ENCODE measurements at places on chromosomes 7 and 10.

GRCh38 chr10:90276894-90277475, 575.6 kb downstream of the KIF20B start:
- DNase-seq, result no peak

GRCh38 chr7:74104702-74105101, 21.1 kb downstream of the LIMK1 start:
- no peak for DNase-seq

DNA sequence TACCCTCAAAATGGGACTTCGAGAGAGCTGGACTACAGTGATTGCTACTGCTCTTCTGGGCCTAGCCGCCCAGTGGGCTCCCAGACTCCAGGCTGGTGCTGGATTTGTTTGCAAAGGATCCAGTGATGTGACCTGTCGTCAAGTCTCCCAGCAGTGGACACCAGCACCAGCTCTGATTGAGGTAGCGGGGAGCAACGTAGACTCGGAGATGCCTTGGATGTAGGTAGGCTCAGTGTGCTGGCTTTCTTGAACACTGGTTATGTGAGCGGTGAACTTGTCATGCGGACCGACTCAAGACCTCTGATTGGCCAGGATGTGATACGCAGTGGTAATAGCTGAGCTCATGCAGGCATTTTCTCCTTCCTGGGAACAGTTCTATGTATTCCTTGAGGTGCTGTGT, 19.4 kb downstream of the AKR1C2 start:
- no peak for DNase-seq

DNA sequence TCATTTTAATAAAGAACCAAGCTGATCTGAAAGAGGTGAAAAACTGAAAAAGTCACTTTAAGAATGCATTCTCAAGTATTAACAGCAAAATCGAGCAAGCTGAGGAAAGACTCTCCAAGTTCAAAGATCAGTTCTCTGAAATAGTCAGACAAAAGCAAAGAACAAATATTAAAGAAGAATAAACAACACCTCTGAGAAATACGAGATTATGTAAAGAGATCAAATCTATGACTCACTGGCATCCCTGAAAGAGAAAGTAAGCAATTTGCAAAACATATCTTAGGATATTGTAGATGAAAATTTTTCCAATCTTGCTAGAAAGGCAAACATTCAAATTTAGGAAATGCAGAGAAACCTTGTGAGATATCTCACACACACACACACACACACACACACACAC, 138.4 kb upstream of the HGF start:
- DNase-seq, result no peak

- no peak for DNase-seq
These were observed 36.8 kb downstream of the HK1 start for GRCh38 chr10:69315100-69315542.

- no peak for DNase-seq
These were observed 150.4 kb downstream of the WDR37 start for GRCh38 chr10:1206601-1207000.

- DNase-seq, result no peak
These were observed 50.0 kb downstream of the PNLIPRP2 start for GRCh38 chr10:116670706-116671105.

- DNase-seq, result no peak
These were observed 24.3 kb downstream of the RGR start for GRCh38 chr10:84269162-84269561.

GRCh38 chr10:99412099-99412498, 18.3 kb downstream of the GOT1 start:
- DNase-seq, result no peak

DNA sequence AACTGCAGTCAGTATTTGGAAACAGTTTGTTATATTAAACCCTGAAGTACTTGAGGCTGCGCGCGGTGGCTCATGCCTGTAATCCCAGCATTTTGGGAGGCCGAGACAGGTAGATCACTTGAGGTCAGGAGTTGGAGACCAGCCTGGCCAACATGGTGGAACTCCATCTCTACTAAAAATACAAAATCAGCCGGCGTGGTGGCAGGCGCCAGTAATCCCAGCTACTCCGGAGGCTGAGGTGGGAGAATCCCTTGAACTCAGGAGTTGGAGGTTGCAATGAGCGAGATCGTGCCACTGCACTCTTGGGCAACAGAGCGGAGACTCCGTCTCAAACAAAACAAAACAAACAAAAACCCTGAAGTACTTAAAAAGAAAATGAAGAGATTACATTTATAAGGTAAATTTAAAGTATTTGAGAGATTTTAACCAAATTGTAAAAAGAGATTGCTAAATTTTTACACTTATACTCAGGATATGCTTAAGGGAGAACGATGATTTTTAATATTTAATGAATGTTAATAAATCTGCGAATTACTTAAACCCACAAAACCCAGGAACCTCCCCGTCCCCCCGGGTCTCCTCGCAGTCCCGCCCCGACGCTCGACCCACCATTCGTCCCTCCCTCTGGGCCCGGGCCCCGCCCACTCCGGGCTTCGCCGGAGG, 425 bp upstream of the MTG1 start:
- DNase-seq, result no peak

DNA sequence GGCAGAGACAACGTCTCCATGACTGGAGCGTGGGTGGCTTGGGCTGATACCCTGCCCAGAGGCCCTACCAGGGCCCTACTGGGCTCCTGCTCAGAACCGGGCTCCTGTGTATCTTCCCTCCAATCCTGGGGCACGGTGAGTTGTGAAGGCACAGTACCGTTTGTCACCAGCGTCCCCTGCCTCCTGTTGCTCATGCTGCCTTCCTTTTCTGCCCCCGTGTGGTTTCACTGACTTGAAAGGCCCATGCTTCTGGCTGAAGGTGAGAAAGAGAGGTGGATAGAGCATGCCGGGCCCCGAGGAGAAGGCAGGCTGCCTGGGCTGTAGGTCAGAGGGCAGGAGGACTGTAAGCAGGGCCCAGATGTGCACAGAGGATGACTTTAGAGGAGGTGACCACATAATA, 9.1 kb upstream of the DMBT1 start:
- peak; percentile 57 for DNase-seq

GRCh38 chr7:131503639-131504038, 52.8 kb downstream of the PODXL start:
- no peak for DNase-seq

DNA sequence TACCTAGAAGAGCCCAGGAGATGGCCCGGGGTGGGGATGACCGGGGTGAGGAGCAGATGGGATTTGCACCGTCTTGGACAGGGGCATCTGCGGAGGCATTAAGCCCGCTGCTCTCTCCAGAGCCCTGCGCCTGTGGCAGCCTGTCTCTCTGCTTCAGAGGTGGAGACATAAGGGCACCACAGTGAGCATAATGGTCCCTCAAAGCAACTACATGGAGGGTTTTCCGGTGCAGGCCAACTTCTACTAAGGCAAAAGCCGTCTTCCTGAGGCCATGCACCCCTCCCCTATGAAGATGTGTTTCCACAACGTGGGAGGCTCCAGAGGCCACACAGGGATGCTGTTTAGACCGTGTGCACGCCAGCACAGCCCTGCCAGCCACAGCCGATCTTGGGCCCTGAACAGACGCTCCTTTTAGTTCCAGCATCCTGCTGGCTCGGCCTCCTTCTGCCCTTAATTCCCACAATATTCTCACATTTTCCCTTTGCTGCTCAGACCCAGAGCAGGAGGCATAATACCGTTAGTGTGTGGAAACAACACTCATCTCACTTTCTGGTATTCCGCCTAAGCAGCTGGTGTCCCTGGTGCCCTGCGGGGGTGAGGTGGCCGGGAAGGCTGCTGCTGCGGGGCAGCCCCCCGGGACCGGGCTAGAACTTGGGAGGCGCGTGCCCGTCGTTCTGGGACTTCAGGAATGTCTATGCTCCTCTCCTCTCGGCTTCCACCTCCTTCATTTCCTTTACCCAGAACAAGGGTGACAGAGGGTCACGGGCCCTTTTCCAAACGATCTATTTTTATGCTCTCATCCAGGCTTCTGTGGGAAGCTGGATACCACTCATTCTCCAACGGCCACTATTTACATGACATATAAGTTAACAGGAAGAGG, 266.9 kb downstream of the TNS3 start:
- DNase-seq, result no peak

GRCh38 chr7:75945297-75946168, 30.6 kb downstream of the POR start:
- DNase-seq, result no peak

DNA sequence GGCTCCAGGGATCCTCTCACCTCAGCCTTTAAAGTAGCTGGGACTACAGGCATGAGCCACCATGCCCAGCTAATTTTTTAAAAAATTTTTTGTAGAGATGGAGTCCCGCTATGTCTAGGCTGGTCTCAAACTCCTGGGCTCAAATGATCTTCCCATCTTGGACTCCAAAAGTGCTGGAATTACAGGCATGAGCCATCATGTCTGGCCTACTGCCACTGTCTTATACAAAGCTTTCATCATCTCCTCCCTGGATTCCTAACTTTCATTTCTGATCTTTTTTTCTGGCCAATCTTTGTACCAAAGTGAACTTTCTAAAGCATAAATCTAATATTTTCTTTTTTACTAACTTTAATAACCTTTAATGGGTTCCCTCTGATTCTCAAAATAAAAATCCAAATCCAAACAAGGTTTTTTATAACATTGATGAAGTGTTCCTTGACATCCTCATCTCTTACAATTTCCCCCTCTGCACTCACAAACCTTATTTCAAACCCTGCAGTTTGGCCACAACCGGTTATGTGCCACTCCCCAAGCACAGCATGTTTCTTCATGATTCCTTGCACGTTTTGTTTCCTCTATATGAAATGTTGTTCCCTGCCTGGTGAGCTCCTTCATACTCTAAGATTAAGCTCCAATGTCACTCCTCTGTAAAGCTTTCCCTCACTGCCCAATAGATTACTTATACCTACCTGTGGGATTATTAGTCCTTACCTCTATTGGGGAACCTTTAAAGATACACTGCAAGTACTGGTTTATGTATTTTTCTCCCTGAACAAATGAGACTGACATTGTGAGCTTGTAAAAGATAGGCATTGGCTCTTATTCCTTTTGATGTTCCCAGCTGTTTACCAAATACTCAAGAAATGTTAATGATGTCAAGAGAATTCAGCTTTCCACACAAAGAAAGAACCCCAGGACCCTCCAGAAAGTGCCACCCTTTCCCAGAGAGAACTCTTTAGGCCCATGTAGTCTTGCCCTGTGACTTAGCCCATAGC, 101.7 kb downstream of the HOXA1 start:
- no peak for DNase-seq

GRCh38 chr10:103394180-103394579, 2.1 kb downstream of the ATP5MK start:
- no peak for DNase-seq

DNA sequence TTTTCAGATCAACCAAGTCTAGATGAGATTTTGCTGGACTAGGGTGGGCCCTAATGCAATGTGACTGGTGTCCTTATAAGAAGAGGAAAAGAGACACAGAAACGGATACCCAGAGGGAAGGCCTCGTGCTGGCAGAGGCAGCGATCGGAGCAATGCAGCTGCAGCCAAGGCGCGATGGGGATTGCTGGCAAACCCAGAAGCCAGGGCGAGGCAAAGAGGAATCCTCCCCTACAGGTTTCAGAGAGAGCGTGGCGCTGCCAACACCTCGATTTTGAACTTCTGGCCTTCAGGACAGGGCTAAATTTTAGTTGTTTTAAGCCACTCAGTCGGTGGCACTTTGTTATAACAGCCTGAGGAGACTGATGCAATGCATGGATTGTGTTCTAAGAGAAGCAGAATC, 157.1 kb upstream of the RHEB start:
- DNase-seq, result no peak

- DNase-seq, result no peak
These were observed 73.5 kb downstream of the AOAH start for GRCh38 chr7:36650766-36651312.
